Left renal pelvis (tissue), 4 donors: ENCODE measurements at places on chromosomes 7 and 10. TPM values are rescaled to one million over a fixed set of nuclear protein-coding genes. Genes with fewer than 3 reads are reported as not detected.
A peak's percentile ranks its signal among the peaks of the same experiment; 100 is the strongest.

The FAS gene
- 10.3 TPM for polyA plus RNA-seq

The CROT gene
- 31.6 TPM for polyA plus RNA-seq

The SMARCD3 gene
- polyA plus RNA-seq = 76.7 TPM

The OPN1SW gene
- 1.3 TPM for polyA plus RNA-seq

The PAXIP1 gene
- polyA plus RNA-seq = 23.8 TPM

The SPDYE8 gene
- polyA plus RNA-seq = 0.23 TPM

The NEUROD6 gene
- not detected for polyA plus RNA-seq

The C10orf62 gene
- not detected for polyA plus RNA-seq

The ATRNL1 gene
- polyA plus RNA-seq = 38.8 TPM

The MSS51 gene
- 1.8 TPM for polyA plus RNA-seq

DNA sequence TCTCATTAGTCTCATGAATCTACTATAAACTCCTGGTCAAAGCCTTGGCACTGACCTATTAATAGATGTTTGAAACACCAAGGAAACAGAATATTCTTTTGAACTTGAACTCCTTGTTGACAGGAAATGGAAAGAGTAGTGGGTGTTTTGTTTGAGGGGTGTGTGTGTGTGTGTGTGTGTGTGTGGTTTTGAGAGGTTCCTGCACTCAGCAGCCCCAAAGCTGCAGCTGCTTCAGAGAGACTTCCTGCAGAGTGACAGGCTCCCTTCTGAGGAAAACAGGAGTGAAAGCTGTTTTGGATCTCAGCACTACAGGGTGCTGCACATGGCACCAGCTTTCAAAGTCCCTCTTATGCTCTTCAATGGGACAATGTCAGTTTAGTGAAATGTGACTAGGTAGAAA is 546.5 kb upstream of the STEAP1 start:
- no peak for DNase-seq

- no peak for DNase-seq
These were observed 154.8 kb downstream of the CCDC3 start for GRCh38 chr10:12846718-12847117.

DNA sequence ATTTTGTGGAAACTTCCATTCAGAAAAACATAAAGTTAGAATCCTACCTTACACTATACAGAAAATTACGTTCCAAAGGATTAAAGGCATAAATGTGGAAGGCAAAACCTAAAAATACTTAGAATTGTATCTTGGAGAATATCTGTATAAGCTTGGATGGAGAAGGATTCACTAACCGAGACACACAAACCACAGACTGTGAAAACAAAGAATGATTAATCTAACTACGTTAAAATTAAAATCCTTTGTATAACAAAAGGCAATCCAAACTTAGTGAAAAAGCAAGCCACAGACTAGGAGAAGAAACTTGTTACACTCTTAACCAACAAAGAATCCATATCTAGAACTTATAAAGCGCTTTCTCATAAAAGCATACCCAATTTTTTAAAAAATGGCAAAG is 678.8 kb downstream of the INHBA start:
- DNase-seq = no peak

- no peak for DNase-seq
These were observed 101.9 kb upstream of the ARHGAP21 start for GRCh38 chr10:24825551-24825950.

- DNase-seq = no peak
These were observed 2.4 kb downstream of the CHST12 start for GRCh38 chr7:2405601-2406345.

DNA sequence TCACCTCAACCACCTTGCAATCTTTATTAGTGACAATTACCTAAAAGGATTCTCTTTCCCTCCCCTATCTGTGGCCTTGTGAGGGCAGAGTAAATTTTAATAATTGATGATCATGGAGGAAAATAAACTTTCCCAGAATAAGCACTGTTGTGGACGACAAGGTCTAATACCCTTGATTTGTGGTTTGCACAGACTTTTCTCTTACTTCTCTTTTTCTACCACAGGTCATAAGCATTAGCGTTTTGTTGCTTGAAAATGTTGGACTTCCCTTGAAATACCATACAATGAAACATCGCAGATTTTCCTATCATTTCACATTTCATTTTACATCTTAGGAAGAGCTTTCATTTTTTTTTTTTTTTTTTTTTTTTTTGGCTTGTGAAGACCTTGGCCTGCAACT is 188.1 kb upstream of the TMEM72 start:
- DNase-seq = no peak

GRCh38 chr10:93437086-93437945 is 44.8 kb downstream of the MYOF start:
- peak; percentile 84 for DNase-seq

DNA sequence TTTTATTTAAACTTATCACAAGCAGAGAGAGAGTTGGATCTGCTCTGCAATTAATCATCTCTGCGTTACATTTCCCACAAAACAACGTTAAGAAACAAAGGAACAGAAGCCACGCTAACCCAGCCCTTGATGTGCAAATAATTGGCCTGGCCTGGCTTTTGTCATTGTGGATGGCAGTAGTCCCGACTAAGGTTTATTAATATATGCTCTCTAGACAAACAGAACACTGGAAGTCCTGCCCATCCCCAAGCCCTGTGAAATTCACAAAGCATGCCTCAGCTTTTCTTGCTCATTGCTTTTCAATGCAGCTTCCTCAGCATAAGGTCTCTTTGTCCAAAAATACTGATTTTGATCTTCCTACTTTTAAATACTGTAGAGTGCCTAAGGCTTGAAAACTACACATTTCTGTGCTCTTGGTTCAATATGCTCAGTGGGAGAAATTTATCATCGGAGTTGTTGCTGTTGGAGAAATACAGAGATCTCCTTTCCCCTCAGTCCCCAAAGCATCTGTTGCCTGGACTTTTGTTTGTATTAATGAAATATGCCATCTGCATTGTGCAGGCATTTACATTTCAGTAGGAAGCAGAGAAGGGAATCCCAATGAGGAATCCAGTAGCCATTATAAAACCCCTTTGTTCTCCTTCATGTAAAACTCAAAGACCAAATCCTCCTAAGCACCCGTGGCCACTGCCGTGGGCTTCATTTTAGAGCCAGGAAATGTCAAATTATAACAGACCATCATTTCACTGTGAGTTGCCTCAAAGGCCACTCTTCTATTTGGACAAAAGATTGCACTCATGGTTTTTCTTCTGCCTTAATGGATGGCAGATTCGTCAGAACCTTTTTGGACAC is 61.1 kb downstream of the SORCS1 start:
- no peak for DNase-seq

DNA sequence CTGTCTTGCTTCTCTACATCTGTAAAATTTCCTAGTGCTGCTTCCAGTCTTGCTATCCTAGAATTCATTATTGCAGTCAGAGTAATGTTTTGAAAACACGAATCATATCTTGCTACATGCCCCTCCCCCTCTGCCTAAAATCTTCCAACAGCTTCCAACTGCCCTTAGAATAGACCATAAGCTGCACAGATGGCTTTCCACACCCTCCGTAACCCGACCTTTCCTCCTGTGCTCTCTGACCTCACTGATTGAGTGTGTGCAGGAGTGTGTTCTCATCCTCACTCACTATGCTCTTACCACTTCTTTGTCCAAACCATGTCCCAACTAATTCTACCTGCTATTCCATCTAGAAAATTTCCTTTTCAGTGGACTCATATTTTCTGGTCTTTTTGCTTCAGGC is 121.2 kb upstream of the ANKRD1 start:
- DNase-seq = no peak

DNA sequence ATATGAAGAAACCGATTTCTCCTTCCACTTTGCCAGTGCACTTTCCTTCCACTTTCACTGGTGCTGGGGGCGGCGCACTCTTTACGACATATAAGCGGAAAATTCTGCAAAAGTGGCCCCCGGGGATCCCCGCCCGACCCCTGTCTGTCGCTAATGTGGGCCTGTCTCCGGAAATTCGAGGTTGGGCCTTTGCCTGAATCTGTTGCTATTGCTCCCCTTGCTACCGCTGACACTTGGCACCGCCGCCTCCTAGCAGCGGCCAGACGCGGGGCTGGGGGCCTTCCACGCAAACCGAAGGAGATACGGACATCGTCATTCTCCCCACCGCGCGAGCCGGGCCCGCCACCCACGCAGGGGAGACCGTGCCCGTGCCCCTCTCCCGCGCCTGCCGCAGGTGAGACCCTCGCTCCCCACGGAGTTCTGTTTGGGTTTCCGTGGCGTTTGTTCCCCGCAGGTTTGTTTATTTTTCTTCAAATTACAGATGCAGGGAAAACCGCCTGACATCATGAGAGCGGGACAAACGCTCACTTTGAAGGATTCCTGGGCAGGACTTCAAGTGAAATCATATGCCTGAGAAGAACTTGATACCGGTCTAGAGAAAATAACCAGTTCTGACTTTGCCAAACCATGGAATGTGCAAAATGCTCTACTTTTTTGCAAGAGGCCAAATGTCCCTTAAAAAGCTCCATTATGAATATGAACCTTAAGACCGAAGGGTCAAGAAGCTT is 5.0 kb downstream of the TWIST1 start:
- no peak for DNase-seq

DNA sequence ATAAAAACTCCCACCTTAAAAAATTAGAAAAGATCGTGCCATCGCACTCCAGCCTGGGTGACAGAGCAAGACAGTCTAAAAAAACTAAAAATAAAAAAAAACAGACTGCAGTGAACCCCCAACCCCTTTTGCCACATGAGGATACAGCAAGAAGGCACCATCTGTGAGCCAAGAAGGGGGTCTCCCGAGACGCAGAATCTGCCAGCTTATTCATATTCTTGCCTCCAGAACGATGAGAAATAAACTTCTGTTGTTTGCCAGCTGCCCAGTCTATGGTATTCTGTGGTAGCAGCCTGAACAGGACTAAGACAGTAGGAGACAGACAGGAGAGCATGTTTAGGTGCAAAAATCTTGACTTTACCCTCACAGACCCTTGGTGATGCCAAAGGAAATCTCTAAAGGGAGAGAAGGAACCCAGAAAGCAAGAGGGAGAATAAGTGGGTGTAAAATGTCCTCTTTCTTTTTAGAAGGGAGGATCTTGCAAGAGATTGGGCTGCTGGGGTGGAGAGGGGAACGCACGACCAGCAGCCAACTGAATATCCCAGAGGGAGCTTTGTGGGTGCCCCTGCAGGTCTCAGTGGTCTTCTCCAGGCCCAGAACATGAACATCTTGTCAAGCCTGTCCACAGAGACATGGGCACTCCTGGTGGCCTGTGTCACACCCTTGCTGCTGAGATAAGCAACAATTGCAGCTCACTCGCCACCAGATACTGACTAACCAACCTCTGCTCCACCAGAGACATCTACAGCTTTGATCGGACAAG is 400.7 kb upstream of the FOXK1 start:
- no peak for DNase-seq

- no peak for DNase-seq
These were observed 91.5 kb downstream of the MYO3A start for GRCh38 chr10:26025523-26025922.

- DNase-seq = no peak
These were observed 249.7 kb downstream of the EMX2 start for GRCh38 chr10:117792214-117792613.

DNA sequence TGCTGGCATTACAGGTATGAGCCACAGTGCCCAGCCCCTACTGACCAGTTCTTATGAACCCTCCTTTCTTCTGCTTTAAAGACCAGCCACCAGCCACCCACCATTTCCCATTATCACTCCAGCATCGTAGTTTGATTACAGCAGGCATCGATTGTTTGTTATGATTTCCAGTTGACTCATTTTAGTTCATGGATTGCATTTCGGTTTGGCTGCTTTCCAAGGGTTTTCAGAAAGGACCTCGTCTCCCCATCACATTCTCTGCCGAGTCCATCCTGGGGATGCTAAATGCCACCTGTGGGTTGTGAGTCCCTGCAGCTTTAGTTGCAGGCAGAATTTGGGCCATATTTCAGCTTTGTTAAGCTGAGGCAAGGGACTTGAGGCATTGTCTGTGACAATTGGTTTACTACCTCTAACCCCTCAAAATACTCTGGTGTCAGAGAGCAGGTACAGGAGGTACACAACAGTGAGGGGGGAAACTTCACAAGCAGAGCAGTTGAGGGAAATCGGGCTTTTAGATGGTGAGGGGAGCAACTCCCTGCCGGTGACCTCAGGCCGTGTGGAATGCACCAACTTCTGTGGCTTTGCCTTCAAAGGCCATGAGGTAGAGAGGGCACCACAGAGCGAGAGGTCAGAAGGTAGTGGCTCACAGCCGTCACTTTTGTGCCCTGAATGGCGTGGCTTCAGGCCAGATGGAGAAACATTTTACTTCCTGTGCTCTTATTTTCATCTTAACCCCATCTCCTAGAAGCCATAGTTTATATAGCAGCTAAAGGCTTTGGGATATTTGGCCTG is 203.8 kb downstream of the CCDC3 start:
- DNase-seq = no peak

DNA sequence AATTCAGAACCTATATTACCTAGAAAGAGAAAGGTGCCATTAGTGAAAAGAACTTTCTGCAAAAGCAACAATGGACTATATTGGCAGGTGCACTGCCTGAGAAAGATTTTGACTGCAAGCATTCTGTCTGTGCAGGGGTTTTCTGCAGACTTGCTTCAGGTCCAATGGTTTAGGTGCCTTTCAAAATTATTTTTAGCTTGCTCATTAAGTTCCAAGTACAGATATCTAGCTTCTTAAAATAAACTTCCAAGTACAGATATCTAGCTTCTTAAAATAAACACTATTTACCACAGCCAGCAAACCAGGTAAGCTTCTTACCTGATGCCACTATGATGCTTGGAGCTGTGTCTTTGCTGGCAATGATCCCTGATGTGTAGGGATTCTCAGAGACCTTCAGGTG is 485.2 kb downstream of the SORCS1 start:
- DNase-seq = no peak

- no peak for DNase-seq
These were observed 252.2 kb downstream of the NSUN6 start for GRCh38 chr10:18399158-18399557.

DNA sequence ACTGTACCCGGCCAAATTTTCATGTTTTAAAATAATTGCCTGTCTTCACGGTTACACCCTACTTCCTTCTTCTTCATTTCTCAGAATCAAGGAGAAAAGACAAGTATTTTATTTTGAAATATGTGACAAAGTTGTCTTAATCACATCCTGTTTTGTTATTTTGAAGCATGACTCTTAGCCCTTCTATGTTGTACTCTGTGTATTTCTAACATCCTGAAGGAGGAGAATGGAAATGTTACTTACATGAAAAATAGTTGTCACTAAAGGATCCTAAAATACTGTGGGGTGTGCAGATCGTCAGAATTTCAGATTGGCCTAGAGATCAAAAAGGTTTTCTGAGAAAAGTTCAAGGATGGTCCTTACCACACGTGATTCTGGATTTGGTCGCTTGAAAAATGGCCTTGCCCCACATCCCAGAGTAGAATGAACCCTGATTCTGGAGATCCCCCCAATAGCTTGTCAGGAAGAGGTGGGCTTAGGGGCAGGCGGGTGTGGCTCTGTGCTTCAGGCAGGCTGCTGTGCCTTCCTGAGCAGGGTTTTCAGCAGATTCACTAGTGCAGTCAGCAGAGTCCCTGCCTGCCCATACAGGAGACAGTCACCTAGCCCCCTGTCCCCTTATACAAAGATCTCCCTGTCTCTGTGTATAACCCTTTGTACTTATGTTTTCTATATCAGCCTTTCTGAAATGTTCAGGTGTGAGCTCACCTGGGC is 8.6 kb downstream of the UPP1 start:
- DNase-seq = no peak

- no peak for DNase-seq
These were observed 63.6 kb upstream of the AGR3 start for GRCh38 chr7:16945372-16945771.

- peak; percentile 29 for DNase-seq
These were observed 48.0 kb downstream of the CREB3L2 start for GRCh38 chr7:137953665-137954470.
